ENCODE measurements at places on chromosomes 13 and 19.

DNA sequence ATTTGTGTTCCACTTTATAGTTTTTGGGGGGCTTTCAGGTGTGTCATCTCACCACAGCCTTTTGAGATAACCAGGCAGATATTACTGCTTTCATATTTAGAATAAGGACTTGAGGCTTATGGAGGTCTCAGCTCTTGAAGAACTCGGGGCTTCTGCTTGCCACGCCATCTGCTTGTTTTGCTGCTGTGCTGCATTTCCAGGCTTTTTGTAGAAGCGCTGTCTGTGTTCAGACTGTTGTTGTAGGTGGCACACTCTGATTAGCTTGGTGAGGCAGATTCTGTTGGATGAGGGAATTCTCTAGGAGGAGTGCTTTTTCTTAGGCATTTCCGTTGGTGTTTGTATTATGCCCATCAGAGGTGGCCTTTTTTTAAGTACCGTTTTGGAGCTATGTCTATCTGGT lies 57.2 kb downstream of the WASF3 start:
- peak; percentile 52 for DNase-seq

GRCh38 chr19:383922-384798 lies 24.8 kb downstream of the C2CD4C start:
- DNase-seq: no peak

DNA sequence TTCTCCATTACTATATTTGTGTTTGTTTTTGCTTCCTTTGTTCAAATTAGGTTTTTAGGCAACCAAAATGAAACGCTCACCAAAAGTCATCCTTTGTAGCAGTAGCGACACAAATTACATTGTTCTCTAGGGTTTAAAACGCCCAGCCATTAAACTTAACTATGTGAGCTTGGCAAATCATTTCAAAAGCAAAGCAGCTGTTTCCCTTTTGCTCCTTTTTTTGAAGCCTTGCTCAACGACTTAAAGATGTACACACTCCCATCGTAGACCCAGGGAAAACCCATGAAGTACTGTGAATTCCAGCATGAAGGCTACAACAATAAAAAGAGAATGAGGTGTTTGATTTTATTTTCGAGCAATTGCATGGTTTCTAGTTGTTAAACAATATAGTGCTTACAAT lies 106.7 kb downstream of the RAP2A start:
- DNase-seq: no peak

DNA sequence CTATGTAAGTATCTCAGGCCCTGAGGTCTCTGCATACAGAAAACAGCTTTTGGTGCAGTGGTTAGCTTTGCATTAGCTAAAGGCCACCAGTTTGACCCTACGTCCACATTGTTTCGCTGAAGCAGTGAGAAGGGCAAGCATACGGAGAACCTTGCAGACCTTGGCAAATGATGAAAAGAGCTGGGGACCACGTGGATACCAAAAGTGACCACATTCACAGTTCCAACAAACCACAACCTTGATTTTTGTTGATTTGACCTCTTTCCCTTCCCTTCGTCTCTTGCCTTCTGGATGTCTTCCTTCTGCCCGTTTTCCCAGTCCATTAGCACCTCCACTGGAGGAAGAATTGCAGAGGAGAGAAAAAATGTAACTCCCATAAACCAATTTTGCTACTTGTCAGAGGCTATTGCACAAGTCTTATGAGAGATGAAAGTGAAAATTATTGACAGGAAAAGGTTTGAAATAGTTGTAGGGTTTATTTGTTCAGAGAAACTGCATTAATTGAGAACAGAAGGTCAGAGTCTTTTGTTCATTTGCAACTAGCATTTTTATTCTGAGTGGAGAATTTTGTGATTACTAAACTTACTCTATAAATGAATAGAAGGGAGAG lies 293.9 kb upstream of the HTR2A start:
- DNase-seq: no peak

DNA sequence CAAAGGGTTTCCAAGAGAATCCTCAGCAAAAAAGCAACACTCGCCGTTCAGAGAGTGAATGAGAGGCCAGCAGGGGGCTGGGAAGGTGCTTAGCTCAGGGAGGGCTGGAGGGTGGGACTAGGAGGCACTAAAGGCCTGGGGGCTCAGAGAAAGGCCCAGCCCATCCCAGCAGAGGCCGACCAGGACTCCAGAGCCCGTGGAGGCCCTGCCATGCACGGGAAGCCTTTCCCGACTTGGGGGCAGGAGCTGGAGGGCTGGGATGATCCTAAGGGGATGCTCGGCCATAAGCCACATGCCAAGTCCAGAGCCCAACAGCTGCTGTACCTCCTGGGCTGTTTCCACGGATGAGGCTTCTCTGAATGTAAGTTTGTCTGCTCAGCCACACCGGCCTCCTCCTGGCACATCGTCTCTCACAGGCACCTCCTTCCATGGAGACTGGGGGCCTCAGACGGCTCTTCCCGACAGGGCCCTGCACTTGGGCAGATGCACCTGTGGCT lies 19.5 kb downstream of the RASA3 start:
- DNase-seq: no peak

GRCh38 chr13:106633321-106633720 lies 65.4 kb upstream of the ARGLU1 start:
- DNase-seq: no peak

- no peak for DNase-seq
Measured at GRCh38 chr19:13963603-13964105, 11.3 kb downstream of the DCAF15 start.

DNA sequence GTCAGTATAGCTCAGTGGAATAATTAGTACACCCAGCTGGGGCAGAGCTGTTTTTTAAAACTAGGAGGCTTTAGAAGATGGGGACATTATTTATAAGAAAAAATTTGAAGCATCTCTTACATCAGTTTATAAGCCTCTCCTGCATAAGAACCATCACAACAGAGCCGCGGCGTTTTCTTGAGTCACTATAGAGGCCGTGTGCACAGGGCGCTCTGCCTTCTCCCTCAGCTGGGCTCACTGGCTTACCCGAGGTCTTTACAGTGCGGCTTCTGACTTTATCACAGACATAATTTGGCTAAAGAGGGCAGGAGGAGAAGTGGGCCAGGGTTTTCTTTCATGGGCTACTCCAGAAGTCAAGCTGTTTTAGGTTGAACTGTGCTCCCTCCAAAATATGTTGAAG lies 135.5 kb upstream of the RNF113B start:
- DNase-seq: no peak

DNA sequence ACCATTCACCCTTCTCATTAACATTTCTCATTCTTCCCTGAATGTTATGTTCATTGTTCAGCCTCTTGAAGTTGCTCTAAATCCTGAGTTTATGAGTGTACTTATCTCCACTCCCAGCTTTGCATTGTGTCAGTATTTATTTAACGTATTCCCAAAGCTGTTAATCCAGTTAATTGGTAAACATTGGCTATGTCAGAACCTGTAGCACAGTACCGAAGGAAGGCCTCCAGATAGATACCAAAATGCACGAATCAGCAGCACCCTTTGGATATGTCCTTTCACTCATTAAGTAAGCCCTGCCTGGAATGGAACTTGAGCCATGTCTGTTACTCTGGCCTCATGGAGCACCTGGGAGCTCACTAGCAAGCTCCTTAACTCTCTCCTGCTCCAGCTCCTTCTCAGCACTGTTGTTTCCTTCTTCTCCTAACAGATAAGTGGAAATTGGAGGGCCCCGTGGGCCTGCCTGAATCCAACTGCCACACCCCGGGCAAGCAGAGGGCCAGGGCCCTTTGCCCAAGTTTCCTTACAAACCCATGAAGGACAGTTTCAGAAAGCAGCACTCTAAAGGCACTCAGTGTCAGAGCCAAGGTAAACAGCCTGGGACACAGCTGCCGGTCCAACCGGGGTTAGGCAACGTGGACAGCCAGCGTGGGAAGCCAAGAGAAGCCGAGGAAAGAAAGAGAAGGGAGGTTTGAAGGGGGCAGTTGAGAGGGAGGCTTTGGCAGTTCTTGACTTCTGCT lies 155.0 kb upstream of the SERP2 start:
- no peak for DNase-seq

GRCh38 chr13:42327725-42328124 lies 55.8 kb downstream of the AKAP11 start:
- no peak for DNase-seq

DNA sequence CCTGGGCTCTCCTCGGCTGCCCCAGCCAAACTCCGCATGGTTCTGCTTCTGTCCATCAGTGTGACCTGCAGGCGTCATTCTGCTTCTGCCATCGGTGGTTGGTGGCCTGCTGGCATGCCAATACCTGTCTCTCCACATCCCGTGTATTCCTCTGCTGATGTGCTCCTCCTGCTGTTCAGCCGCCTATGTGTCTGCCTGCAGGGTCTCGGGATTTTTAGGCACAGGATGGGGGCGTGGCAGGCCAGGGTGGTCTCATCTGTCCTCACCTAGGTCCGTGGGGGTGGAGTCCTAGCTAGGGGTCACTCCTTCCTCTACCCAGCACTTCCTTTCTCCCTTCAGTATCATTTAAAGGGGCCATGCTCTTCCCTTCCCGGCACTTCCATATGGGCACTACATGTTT lies 33.0 kb upstream of the SGCG start:
- DNase-seq: no peak

GRCh38 chr19:19334063-19334988 lies 13.7 kb downstream of the MAU2 start:
- no peak for DNase-seq

DNA sequence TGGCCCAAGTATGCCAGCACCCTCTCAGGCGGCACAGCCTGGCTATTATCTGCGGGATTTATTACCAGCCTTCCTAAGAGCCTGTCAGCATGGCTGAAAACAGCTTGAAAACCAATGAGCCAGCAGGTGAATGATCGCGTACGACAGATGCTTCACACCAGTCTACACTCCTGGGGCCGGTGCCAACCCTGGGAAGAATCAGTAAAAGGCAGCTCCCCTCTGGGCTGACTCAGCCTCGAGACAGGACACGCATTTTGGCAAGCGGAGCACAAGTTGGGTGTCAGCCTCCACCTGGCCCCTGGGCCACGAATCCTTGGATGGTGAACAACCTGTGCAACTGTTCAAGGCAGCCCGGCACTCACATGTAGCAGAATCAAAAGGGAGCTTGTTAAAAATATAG lies 15.6 kb downstream of the EMP3 start:
- DNase-seq: peak; percentile 99

- no peak for DNase-seq
Measured at GRCh38 chr13:101996954-101997353, 404.9 kb downstream of the FGF14 start.

DNA sequence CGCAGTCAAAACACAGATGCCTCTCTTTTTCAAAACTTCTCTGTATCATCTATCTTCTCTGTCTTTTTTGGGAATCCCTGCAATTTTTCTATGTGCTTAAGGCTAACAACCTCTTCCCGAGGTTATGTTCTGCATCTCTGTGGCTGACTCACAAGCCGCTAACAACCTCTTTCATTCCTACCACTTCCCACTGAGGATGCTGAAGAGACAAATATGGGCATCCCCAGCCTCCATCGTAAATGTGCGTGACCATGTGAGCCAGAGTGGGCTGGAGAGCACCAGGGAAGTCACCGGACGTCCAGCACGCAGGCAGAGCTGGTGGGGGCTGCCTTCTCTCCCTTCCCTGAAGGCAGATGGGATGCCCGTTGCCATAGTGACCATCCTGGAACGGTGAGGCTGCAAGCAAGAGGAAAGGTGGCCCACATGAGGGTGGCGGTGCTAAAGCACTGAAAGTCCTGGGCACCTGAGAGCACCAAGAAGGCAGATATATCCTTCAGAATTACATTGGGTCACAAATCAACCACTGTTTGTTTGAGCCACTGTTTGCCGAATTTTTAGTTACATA lies 122.8 kb downstream of the SHISA2 start:
- DNase-seq: no peak

GRCh38 chr13:102940770-102941169 lies 94.9 kb downstream of the ERCC5 start:
- DNase-seq: no peak

GRCh38 chr19:17348700-17349099 lies 11.3 kb downstream of the GTPBP3 start:
- DNase-seq: no peak

DNA sequence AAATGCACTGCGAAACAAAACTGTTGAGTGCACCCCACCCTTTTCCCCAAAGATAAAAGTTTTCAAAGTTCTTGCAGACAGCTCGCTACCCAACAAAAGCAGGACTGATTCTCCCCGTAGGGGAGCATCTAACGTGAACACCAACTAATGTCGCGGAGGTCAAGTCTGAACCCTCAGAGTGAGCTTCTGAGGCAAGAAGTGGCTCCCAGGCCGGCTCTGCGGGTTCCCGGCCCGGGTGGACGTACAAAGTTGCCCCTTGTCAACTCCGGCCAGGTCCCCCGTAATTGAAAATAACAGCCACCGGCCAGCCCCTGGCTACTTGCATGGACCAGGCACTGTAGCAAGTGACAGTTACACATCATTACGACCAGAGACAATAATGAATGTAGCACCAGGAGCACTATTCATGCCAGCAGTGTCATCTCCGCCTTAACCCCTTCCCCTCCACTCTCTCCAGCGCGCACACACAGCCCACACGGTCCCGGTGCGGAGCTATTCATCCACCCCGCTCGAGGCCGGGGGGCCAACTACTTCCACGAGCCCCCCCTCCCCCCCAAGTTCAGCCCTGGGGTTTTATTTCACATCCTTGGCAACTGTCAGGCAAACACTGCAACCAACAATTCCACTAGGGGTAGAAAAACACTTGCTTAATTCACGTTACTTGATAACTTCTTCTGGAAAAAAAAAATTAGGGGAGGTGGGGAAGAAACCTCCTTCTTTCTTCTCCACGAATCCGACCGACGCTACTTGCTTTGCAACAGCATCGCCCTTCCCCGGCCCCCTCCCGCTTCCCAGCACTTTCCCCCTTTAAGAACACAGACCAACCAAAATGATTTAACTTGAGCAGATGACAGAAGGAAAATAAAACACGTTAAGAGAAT lies 1.2 kb downstream of the KLF12 start:
- DNase-seq: peak; percentile 40

GRCh38 chr13:98214008-98214643 lies 37.1 kb upstream of the RNF113B start:
- no peak for DNase-seq

DNA sequence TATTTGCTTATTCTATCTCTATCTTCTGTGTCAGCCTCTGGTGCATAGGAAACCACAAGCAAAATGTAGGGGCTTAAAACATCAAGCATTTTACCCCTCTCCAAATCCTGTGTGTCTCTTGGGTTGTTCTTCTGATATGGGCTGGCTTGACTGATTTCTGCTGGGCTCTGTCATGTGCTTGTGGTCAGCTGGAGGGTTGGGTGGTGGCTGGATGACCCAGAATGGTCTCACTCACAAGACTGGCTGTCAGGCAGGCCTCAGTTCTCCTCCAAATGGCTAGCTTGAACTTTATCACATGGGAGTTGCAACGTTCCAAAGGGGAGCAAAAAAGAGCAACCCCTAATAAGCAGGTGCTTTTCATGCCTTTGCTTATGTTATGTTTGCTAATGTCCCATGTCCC lies 9.6 kb upstream of the LYPD5 start:
- no peak for DNase-seq

GRCh38 chr19:50663482-50663790 lies 14.2 kb downstream of the C19orf81 start:
- DNase-seq: no peak

GRCh38 chr13:75225288-75226032 lies 256.5 kb downstream of the TBC1D4 start:
- no peak for DNase-seq
